ENCODE measurements at places on chromosomes 1 and 21.

DNA sequence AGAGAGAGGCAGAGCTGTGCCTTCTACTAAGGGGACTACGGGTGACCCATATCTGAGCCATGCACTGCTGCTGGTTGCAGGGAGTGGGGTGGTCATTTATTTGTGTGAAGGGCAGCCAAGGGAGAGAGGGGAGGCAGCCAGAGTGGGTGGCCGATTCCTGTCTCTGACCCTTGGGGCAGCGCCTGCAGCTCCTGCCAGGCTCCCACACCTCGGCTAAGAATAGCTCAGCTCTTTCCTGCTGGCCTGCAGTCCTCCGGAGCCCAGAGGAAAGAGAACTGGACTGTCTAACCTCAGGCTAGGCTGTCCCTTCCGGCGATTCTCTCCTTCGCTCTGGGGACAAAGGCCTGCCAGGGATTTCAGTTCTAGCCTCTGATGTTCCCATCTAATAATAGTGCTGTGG lies 11.6 kb upstream of the CD34 start:
- DNase-seq, result no peak

- no peak for DNase-seq
These were observed 101.9 kb upstream of the ACTL8 start for GRCh38 chr1:17653276-17653675.

- no peak for DNase-seq
These were observed 5.8 kb upstream of the ITGB2 start for GRCh38 chr21:44926331-44927101.

DNA sequence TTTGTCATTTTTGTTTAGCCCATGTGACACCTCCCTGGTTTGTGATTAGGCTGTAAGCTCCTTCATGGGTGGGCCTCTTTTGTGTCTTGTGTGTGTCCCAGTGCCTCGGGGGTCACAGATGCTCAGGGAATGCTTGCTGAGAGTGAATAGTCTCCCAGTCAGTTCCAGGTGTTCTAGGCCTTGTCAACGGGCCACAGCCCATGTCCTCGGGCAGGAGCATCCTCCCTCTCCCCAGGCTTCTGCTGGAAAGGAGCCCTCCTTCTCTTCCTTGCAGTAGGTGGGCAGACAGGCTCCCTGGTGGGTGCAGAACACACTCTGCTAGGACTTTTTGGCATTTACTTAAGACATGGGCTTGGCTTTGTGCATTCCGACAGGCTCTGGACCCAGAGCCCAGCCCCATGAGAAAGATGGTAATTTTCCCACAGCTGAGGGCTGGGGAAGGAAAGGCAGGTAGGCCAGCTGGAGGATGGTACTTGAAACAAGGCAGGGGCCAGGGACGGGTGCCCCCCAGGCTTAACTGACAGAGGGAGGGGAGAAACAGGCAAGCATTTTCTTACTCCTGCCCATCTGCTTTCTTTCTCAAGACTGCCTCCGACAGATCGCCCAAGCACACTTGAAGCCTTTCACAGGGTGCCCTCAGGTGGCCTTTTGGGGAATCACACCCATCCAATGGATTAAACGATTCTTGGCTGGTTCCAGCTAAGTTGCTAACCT lies 7.1 kb upstream of the CPLANE2 start:
- DNase-seq, result peak; percentile 56

- DNase-seq, result no peak
These were observed 93.3 kb upstream of the POU3F1 start for GRCh38 chr1:38139738-38140487.

DNA sequence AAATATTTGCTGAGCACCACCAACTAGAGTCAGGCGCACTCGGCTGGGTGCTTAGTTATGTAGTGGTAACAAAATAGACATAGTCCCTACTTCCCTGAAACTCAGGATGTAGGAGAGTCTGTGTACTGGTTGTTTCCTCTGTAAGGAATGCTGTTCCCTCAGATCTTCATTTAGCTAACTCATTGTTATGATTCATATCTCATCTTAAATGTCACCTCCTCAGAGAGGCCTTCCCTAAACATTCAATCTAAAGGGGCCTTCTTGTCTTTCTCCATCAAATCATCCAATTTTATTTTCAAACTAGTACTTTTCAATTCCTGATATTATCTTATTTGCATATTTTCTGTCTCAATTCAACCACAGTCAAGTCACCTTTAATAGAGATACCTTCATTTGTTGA lies 132.9 kb downstream of the PIK3R3 start:
- no peak for DNase-seq

DNA sequence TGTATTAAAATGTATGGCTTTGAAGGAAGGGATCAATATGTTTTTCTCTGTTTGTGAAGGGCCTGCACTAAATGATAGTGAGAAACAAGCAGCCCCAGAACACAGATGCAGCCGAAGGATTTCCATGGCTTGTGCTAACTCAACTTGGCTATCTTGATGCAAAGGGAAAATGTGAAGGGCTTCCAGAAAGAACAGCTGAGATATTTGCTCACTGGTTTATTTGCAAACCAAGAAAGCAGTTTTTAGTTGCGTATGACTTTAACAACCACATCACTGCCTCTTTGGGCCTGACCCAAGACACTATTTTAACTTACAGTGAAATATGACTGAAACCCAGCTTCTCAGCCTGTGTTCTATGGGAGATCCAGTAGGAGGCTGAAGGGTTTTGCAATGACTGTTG lies 369.9 kb downstream of the SETD4 start:
- no peak for DNase-seq

- DNase-seq, result peak; percentile 25
These were observed 16.9 kb downstream of the MATN1 start for GRCh38 chr1:30706528-30706927.

GRCh38 chr21:27536319-27536718 lies 569.4 kb upstream of the ADAMTS5 start:
- DNase-seq, result no peak

- no peak for DNase-seq
These were observed 35.2 kb upstream of the B3GALT2 start for GRCh38 chr1:193221651-193222050.

GRCh38 chr1:186659890-186660341 lies 20.3 kb downstream of the PTGS2 start:
- no peak for DNase-seq

- DNase-seq, result no peak
These were observed 1.3 kb upstream of the LMOD1 start for GRCh38 chr1:201947697-201948008.

GRCh38 chr1:33298623-33299277 lies 22.1 kb downstream of the A3GALT2 start:
- no peak for DNase-seq

- DNase-seq, result no peak
These were observed 207.7 kb downstream of the LYPLAL1 start for GRCh38 chr1:219381396-219381795.

GRCh38 chr1:168135116-168135920 lies 1.4 kb downstream of the GPR161 start:
- no peak for DNase-seq

DNA sequence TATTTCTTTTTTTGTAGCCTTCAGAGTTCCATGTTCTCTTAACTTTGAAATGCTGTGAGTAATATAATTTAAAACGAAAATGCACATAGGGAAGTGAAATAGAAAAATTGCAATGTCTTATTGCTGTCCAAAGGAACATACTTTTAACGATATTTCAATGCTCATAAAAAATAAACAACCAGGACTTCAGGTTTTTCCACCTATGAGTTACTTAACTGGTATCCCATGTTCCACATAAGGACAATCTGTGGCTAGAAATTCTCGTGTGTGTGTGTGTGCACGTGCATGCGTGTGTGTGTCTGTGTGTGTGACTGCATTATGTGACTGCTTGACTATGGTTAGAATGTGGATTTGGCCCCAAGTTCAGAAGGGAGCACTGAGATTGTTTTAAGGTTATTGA lies 200.8 kb upstream of the ADGRL4 start:
- no peak for DNase-seq

- no peak for DNase-seq
These were observed 393.7 kb upstream of the ST6GALNAC5 start for GRCh38 chr1:76473591-76473990.

DNA sequence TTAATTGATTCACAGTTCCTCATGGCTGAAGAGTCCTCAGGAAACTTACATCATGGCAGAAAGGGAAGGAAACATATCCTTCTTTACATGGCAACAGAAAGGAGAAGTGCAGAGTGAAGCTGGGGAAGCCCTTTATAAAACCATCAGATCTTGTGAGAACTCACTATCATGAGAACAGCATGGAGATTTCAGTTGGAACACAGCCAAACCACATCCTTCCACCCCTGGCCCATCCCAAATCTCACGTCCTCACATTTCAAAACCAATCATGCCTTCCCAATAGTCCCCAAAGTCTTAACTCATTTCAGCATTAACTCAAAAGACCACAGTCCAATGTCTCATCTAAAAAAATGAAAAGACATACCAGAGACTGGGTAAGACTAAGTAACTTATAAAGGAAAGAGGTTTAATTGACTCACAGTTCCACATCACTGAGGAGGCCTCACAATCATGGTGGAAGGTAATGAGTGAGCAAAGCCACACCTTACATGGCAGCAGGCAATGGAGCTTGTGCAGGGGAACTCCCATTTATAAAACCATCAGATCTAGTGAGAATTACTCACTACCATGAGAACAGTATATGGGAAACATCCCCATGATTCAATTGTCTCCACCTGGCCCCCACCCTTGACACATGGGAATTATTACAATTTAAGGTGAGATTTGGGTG lies 105.2 kb downstream of the MRPL39 start:
- DNase-seq, result no peak

GRCh38 chr1:89616844-89617627 lies 15.9 kb upstream of the LRRC8C start:
- no peak for DNase-seq

DNA sequence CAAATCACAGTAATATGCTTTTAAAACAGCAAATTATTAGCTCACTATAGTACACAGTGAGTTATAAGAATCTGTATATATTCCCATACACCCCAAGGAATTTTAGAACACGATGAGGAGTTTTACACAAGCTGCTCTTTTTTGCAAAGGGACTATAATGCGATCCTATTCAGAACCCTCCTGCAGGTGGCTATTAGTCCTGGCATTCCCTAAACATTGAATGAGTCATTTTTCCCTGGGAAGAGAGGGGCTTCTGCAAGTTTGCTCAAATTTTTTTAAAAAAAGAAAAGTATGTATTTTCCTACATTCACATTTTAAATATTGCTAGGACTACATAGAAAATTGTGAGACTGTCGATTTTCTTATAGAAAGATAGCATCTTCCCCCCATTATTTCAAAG lies 106.3 kb downstream of the COL11A1 start:
- no peak for DNase-seq

GRCh38 chr1:225368036-225368552 lies 59.7 kb downstream of the LBR start:
- no peak for DNase-seq

DNA sequence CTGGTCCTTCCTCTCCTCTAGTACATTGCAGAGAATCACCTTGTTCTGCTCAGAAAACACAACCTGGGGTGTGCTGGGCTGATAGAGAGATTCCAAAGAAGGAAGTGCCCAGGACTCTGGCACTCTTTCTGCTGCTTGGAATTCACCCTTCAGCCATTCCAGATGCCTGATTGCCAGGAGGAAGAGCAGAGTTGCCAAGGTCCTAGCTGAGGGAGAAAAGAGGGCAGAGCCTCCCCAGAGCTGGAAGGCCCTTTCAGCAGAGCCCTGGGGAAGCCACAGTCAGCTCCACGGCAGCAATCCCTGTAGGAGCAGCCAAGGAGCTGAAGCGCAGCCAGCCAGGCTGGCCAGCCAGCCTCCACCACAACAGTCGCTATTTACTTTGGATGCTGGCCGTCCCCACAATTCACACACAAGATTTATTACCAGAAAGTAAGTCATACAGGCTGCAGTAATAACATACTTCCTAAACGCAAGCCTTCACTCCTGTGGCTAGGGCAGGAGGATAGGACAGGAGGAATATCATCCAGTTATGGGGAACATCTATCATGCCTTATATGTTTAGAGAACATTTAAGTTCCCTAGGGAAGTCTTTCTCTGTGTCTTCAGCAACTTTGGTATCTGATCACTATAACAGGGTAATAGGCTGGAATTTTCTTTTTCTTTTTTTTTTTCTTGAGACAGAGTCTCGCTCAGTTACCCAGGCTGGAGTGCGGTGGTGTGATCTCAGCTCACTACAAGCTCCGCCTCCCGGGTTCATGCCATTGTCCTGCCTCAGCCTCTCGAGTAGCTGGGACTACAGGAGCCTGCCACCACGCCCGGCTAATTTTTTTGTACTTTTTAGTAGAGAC lies 36.6 kb upstream of the SLC44A3 start:
- DNase-seq, result peak; percentile 55

GRCh38 chr1:204477036-204477740 lies 17.4 kb downstream of the PIK3C2B start:
- DNase-seq, result peak; percentile 81

DNA sequence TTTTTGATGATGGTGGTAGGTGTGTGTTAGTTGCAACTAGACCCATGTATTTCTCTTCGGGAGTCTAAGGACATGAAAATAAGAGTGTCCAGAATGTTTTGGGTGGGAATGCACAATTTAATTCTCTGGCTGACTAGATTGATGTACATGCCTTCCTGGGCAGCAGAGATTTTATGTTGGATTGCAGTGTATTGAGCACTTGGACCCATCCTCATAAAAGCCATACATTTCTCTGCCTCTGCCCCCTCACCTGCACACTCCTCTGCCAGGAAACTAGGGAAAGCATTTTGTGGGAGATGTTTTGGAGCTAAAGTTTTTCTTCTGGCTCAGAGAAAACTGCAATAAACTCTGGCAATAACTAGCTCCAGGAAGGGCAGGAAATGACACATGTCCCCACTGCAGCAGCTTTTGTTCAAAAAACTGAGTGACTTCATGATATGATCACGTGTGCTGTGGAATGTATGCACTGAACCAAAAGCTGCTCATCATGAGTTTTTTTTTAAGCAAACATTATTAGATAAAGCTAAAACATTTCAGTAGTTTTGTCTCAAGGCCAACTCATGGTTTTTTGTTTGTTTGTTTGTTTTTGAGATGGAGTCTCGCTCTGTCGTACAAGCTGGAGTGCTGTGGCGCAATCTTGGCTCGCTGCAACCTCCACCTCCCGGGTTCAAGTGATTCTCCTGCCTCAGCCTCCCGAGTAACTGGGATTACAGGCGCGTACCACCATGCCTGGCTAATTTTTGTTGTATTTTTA lies 17.6 kb downstream of the RIT1 start:
- no peak for DNase-seq

DNA sequence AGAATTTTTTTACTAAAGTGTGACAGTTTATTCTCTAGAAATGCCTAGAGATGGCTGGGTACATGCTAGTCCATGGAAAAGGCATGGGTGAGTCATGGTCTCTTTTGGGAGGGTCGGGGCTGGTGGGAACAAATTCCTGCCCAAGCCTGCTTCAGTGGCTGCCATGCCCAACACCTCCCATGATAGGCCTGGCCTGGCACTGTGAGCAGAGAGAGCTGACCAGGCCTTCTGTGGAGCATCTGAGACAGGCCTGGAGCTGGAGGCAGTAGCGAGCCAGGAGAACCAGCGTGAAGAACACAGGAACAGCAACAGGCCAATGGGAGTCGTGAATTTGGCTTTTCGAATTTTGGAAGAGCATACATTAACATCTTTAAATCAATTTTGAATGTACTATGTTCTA lies 209.2 kb downstream of the SDCCAG8 start:
- no peak for DNase-seq

DNA sequence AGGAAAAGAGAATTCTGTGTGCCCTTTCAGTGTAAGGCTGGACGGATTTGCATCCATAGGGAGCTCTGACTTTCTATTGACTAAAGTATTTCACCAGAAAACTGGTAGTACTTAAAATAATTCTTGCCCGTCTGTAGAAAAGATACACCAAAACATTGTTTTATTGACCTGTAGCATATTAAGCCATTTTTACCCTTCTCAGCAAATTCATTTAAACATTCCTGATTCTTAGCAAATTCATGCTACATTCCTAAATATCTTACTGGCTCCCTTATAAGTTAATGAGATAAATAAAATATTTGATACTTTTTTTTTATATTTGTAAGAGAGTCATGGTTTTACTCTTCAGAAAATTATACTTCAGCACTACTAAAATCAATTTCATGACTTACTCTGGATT lies 1.6 kb upstream of the IPP start:
- no peak for DNase-seq

Data from hippocampal formation (tissue), 2 donors.